ENCODE measurements at places on chromosomes 1 and 21.

GRCh38 chr1:10380594-10381275 lies 18.1 kb upstream of the PGD start:
- peak; percentile 94 for DNase-seq

DNA sequence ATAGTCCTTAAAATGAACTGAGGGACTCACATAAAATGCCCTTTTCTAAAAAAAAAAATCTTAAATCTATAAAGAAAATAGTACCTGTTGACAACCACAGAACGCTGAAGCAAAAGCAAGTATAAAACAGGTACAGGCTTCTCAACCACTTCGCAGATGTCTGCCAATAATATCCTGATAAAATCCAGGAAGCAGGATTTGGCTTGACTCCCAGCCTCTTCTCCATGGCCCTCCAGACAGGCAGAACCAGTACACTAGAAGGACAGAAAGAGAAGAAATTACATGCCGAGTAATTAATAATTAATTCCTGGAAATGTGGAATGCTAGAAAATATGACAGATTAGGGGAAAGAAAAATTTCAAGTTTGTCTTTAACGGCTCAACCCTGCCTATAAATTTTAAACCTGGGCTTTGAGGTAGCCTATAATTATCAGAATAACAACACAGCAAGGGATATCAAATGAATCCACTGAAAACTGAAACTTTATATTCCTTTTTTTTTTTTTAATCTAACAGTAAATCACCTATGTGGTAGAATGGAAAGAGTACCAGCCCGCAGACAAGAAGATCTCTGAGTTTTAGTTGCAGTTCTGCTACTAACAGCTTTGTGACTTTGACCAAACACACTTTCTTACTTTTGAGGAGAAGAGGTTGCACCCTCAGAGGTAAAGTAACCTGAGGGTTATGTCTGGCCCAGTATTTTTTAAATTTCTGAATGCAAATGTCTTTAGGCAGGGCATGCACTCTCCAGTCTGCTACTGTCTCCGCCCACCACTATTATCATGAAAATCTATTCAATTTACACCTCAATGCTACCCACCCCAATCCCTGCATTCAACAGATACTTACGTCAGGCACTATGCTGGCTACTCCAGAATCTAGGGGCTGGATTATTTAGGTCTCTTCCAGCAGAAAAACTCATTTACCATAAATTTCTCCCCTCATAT lies 2.7 kb downstream of the KIAA0319L start:
- DNase-seq = no peak

DNA sequence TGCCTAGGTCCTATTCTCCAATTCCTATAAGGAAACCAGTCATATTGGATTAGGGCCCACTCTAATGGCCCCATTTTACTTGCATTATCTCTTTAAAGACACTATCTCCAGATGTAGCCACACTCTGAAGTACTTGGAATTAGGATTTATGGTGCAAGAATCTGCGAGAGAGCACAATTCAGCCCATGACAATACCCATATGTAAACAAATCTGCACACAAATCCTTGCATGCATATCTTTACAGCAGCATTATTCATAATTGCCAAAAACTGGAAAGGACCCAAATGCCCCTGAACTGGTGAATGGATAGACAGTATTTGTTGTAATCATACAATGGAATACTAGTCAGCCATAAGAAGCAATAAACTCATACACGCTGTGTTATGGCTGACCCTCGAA lies 229.8 kb upstream of the ADAMTS5 start:
- no peak for DNase-seq

- peak; percentile 78 for DNase-seq
Measured at GRCh38 chr1:15966081-15966955, 9.6 kb downstream of the ZBTB17 start.

DNA sequence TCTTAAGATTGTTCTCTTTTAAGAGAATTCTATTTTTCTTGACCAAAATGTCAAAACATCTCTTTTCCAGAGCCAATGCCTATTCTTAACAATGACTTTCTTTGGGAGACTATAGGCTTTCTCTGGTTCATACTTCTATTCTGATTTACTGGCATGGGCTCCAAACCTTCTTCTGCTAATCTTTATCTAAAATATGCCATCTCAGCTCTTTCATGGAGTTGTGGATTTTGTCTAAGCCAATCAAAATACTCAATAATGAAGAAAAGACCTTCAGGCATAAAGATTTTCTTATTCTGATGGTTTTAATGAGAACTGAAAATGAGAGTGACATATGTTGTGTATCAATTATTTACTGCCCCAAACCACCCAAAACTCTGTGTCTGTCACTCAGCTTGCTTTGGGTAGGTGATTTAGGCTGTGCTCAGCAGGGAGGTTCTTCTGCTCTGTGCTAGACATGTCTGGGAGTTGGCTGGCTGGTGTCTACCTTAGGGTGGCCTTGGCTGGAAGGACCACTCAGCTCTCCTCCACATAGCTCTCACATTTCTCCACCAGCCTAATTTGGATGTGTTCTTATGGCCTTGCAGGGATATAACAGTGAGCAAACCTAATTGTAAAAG lies 270.8 kb downstream of the PRDM2 start:
- no peak for DNase-seq

- DNase-seq = no peak
Measured at GRCh38 chr1:103336408-103336807, 189.1 kb upstream of the RNPC3 start.

GRCh38 chr1:93475681-93476080 lies 27.8 kb downstream of the FNBP1L start:
- no peak for DNase-seq

DNA sequence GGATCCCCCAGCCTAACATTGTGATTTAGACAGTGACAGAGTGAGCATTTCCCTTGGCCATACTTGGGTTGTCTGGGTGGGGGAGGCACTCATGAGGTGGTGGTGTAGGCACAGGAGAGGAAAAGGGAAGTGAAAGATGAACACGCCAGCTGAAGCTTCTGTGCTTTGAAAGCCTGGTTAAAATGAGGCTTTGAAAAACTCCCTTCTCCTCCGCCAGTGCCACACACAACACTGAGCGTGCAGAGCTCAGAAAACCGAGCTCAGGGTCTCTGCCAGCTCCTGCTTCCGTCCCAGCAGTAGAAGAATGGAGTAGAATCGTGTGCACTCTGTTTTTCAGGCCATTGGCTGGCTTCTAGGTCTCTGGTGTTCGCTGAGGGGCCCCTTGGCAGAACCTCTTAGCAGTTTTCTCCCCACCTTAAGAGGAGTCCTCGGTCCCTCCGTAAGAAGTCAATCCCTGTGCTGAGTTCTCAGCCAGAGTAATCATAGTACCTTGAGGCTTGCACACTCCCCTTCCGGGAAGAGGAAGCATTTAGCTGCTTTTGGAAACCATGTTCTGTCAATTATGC lies 12.9 kb downstream of the PLEKHM2 start:
- DNase-seq = no peak

DNA sequence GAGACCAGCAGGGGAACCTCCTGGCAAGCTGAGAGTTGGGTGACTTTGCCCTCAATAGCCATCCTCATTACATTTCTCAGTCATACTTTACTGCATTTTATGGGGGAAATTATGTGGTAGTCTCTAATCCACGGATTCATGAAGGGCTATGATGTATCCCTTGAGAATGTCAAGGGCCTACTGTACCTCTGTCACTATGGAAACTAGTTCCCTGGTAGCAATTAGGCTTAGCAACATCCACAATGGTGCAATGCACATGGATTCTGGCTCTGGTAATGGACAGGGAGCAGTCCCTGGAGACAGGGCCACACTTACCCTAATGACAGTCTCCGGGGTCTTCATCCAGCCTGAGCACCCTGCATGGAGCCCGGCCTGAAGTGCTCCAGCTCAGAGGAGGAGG lies 26.5 kb downstream of the LRRN2 start:
- no peak for DNase-seq

GRCh38 chr1:208154679-208155642 lies 89.2 kb downstream of the PLXNA2 start:
- DNase-seq = no peak

- peak; percentile 56 for DNase-seq
Measured at GRCh38 chr1:79188337-79188736, 181.8 kb upstream of the ADGRL4 start.

DNA sequence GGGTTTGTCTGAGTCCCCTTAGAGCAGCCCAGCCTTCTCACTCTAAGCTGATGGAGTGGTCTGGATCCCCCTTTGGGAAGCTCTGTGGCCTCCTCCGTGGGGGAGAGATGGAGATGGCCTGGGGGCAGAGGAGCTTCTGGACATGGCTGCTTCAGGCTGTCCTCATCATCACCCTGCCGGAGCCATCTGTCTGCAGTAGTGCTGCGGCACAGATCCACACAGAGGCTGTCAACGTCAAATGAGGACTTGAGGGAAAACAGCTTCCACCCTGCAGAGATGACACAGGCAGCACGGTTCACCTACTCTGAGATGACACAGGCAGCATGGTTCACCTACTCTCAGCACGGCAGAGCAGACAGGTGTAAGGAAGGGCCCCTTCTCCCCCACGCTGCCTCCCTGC lies 134.3 kb downstream of the IGSF21 start:
- no peak for DNase-seq

GRCh38 chr1:21855257-21856096 lies 43.4 kb downstream of the LDLRAD2 start:
- peak; percentile 21 for DNase-seq

DNA sequence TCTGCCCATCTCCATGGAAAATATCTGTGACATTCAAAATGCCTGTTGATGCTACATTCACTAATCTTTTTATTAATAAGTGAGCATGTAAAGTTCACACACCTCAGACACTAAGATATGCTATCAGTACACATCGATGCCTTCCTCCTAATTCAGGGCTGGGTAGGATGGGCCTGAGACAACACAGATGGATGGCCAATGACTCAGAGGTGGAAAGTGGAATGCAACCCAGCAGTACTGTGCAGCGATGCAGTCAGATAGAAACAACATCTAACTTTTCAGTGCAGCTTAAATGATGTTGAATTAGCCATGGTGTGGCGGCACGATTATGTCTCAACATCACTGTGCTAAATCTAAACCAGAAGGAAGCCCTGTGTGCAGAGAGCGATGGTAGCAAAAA lies 161.6 kb upstream of the KCNJ15 start:
- no peak for DNase-seq

DNA sequence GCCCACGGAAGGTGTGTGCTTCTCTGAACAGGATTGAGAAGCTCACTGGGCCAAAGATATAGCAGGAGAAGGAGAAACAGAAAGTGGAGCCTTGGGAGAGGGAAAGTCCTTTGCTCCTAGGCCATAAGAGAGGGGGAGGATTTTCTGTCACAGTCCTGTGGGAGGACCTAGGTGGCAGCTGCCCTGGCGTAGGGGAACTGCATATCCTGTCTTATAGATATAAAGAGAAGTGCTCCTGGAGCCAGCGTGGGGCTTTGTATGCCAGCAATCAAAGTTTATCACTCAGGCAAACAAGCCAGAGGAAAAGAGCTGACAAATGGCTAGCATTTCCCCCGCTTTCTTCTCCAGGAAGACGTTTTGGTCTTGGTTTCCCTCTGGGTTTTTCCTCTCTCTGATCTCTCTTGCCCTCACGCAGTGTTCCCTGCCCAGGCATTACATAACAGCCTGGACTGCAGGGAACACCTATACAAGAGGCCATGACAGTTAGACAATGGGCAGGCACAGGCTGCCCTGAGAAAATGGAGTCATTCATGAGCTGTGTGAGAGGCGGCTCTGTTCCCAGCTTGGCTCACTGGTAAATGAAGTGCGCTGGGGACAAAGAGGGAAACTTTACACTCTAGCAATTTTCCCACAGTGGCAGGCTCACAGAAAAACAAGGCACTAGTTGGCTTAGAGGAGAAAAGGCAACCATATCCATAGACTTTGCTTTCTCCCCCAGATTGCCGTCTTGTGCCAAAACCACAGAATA lies 52.5 kb upstream of the ZNF648 start:
- DNase-seq = no peak

GRCh38 chr1:222373216-222373615 lies 174.7 kb downstream of the HHIPL2 start:
- no peak for DNase-seq

- DNase-seq = peak; percentile 86
Measured at GRCh38 chr1:74652711-74653139, 20.9 kb downstream of the ERICH3 start.

DNA sequence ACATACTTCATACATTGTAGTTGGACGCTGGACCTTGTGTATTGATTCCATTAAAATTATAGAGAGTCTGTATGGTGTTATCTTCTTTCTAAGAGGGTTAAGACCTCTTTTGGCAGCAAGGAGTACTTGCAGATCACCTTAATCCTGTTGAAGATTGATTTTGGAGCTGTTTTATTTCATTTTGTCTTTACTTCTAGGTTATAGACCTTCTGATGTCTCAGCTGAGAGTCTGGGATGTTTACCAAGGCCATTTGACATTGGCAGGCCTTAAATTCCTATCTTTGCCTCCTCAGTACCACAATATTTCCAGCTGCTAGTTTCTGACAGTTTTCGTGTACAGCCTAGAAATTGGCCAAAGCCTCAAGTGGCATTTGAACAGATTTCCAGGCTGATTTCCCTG lies 338.0 kb downstream of the LMO4 start:
- no peak for DNase-seq

Measured in fibroblast of mammary gland (primary cell).